ENCODE measurements at places on chromosomes 16 and 17.

DNA sequence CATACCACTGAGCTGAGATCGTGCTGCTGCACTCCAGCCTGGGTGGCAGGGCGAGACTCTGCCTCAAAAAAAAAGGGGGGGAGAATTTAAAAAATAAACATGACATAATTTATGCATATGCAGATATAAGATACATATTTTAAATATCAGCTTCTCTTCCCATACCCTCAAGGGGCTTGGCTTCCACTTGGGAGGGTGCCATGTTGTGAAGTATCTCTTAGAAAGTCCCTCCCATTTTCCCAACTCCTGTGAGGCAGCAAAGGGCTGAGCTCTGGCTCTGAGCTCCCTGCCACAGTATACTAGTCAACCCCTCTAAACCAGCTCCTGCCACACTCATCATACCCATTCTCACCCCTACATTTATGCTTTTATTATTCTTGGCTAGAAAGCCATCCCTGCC, 39.4 kb downstream of the MYH11 start:
- peak overlapping the region; percentile 3 for H3K27ac ChIP-seq
- DNase-seq: no peak
- no peaks in the 10 kb centered on the region for H3K36me3 ChIP-seq
- H3K4me1 ChIP-seq: no peaks in the 10 kb centered on the region

DNA sequence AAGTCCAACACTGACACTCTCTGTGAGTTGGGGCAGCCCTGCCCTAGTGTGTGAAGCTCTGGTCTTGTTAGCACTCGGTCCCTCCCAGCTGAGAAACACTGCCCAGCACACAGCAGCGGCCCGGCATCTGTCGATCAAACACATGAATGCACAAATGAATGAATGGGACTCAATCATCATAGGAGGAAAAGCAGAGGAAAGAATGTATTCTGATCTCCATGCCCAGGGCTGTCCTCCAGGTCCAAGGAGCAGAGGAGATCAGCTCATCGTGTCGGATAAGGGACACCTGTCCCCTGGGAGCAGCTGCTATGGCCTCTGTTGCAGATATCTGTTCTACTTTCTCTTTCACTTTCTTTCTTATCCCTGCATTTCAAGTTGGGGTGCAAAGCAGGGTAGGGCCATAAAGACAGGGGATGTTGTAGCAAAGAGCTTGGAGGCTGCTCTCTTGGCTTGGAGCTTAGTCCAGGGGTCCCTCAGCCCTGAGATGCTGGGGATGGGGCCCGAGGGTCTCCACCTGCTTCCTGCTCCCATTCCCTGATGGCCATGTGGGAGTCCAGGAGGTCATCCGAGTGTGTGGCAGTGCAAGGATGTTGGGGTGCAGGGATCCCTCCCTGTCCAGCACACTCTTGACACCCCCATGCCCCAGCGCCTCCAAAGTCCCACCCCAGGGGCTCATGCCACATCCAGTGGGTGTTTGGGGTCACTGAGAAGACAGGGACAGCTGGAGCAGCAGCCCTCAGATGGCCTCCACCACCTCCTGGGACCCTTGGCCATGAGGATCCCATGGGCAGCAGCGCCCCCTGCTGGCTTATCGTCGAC, 88.2 kb downstream of the IRF8 start:
- no peak for DNase-seq
- H3K27ac ChIP-seq: no peak overlapping the region
- H3K27me3 ChIP-seq: no peaks in the 10 kb centered on the region
- no peaks in the 10 kb centered on the region for H3K4me1 ChIP-seq
- H3K4me3 ChIP-seq: no peak overlapping the region
- no peaks in the 10 kb centered on the region for H3K36me3 ChIP-seq

- no peaks in the 10 kb centered on the region for H3K36me3 ChIP-seq
- peak overlapping the region; percentile 91 for H3K27ac ChIP-seq
- H3K4me3 ChIP-seq: no peak overlapping the region
- no peak for DNase-seq
Observed at GRCh38 chr17:42411361-42411760, 11.7 kb downstream of the CAVIN1 start.

GRCh38 chr17:5430413-5430999, 8.4 kb downstream of the C1QBP start:
- no peaks in the 10 kb centered on the region for H3K4me1 ChIP-seq
- H3K27me3 ChIP-seq: no peaks in the 10 kb centered on the region
- no peak overlapping the region for H3K4me3 ChIP-seq
- no peak overlapping the region for H3K27ac ChIP-seq
- H3K36me3 ChIP-seq: no peaks in the 10 kb centered on the region

GRCh38 chr17:54408731-54409130, 491.9 kb upstream of the TOM1L1 start:
- H3K36me3 ChIP-seq: no peaks in the 10 kb centered on the region
- H3K27ac ChIP-seq: no peak overlapping the region
- H3K27me3 ChIP-seq: no peaks in the 10 kb centered on the region
- no peaks in the 10 kb centered on the region for H3K4me1 ChIP-seq
- DNase-seq: no peak

DNA sequence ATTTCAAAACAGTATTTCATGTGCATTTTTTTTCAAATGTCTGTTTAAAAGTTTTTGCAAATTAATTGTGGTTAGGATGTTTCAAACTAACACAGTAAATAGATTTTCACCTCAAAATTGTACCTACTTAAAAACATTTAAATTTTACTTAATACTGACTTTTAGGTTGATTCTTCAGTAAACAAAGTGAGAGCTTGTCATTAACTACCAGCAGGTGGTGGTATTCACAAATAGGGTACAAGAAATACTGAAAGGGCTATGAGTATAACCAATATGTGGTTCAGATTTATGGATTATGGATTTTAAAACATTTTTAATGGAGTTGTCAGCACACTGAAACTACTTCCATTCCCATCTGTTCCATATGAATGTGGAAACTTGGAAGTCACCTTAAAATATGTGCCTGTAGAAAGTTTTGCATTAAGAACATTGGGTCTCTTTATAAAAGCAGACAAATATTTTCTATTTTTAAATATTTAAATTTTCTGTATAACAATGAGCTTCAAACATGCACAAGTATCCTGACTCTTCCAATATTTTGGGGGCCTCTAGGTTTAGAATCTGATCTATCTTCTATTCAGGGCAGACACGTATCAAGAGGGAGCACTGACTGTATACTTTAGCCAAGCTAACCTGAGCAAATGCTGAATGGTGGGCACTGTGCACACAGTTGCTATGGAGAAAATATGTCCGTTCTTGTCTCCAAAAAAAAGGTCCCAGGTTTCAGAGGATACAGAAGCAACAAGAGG, 155.6 kb downstream of the SNX11 start:
- H3K4me1 ChIP-seq: no peaks in the 10 kb centered on the region
- H3K27ac ChIP-seq: no peak overlapping the region
- no peak for DNase-seq
